Ovary (tissue), 10 donors: ENCODE measurements at places on chromosomes 2 and 18. TPM values are rescaled to one million over a fixed set of nuclear protein-coding genes. Genes with fewer than 3 reads are reported as not detected.
A peak's percentile ranks its signal among the peaks of the same experiment; 100 is the strongest.

Gene ESCO1
- total RNA-seq = 16.2 TPM

DNA sequence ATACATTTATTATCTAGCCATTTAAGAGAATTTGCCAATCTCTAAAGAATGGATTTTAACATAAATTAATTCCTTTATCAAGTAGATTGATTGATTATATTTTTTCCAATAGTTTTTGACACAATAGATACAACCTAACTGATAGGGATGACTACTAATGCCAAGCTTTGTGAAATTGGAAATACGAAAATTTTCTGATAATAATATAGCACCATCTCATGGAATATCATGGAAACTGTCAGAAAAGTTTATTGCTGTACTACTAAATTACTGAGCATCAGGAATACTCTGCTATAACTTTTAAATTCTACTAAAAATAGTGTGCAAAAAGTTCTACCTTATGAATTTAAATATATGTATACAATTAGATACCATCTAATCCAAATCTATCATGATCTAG, 101.8 kb upstream of the MAP2 start:
- H3K27me3 ChIP-seq = no peaks in the 10 kb centered on the region
- H3K4me3 ChIP-seq = no peak overlapping the region
- DNase-seq = no peak

DNA sequence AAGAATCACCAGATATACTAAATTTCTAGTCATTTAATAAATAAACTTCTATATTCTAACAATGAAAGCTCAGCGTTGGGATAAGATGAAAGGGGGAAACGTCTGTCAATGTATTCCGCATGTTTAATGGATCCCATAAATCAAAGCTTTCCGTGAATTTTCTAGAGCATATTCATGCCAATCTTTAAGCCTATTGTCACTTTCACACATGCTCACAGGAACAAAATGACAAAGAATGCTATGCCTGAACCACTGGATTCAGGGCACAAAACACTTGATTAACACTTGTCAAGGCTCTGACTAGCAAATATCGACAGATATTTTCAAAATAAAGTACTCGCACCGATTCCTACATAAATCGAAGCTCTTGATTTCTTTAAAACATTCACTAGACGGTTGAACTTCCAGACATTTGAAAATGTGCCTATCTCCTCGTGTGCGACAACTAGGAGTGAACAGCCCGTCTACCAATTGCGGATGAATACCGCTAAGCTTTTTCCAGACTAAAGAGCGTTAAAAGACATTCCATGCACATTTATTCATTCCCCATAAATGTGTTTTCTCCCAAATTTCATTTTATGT, 1.8 kb downstream of the TLK1 start:
- H3K36me3 ChIP-seq = no peaks in the 10 kb centered on the region
- H3K27me3 ChIP-seq = no peaks in the 10 kb centered on the region
- peaks cover 1% of the 10 kb centered on the region for H3K4me1 ChIP-seq
- no peak overlapping the region for H3K27ac ChIP-seq

DNA sequence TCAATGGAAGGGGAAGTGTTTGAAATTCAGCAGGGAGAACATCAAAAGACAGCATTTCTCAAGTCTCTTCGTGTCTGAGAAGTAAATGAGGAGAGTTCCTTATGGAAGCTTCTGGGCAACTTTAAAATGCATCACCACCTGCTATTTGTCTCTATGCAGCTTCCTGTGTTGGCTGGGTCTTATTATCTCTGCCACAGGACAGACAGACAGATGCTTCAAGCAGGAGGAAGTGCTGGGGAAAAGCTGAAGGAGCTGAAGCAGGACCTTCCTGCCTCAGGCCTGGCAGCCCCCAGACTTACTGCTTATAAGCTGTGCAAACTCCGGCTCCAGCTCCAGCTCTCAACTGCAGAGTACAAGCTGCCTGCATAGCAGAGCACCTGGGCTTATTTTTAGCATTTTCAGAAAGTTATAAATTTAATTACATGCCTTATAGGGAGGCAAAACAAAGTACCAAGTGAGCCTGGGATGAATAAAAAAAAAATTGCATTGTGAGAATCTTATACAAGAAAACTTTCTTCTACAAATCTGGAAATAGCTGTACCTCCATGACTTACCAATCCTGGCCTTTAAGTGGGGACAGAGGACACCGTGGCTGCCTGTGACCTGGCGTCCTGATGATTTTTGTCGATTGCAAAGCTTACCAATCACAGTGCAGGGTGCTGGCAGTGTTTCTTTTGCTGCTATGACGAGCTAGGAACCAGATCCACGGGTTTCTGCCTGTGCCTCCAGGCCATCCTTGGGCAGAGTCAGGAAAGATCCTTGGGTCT, 206.3 kb downstream of the SEPTIN10 start:
- H3K4me3 ChIP-seq = no peak overlapping the region
- H3K27me3 ChIP-seq = no peaks in the 10 kb centered on the region
- H3K4me1 ChIP-seq = no peaks in the 10 kb centered on the region

- H3K36me3 ChIP-seq = no peaks in the 10 kb centered on the region
- H3K4me3 ChIP-seq = no peak overlapping the region
- H3K27me3 ChIP-seq = no peaks in the 10 kb centered on the region
- peaks cover 10% of the 10 kb centered on the region for H3K4me1 ChIP-seq
- DNase-seq = no peak
- no peak overlapping the region for H3K27ac ChIP-seq
These were observed 211.3 kb upstream of the APCDD1 start for GRCh38 chr18:10242936-10243680.

Gene CD28
- total RNA-seq = 1.0 TPM

GRCh38 chr2:152655880-152656279, 61.4 kb downstream of the PRPF40A start:
- H3K27me3 ChIP-seq = no peaks in the 10 kb centered on the region
- no peak overlapping the region for H3K4me3 ChIP-seq
- H3K27ac ChIP-seq = no peak overlapping the region
- no peaks in the 10 kb centered on the region for H3K36me3 ChIP-seq
- no peak for DNase-seq

DNA sequence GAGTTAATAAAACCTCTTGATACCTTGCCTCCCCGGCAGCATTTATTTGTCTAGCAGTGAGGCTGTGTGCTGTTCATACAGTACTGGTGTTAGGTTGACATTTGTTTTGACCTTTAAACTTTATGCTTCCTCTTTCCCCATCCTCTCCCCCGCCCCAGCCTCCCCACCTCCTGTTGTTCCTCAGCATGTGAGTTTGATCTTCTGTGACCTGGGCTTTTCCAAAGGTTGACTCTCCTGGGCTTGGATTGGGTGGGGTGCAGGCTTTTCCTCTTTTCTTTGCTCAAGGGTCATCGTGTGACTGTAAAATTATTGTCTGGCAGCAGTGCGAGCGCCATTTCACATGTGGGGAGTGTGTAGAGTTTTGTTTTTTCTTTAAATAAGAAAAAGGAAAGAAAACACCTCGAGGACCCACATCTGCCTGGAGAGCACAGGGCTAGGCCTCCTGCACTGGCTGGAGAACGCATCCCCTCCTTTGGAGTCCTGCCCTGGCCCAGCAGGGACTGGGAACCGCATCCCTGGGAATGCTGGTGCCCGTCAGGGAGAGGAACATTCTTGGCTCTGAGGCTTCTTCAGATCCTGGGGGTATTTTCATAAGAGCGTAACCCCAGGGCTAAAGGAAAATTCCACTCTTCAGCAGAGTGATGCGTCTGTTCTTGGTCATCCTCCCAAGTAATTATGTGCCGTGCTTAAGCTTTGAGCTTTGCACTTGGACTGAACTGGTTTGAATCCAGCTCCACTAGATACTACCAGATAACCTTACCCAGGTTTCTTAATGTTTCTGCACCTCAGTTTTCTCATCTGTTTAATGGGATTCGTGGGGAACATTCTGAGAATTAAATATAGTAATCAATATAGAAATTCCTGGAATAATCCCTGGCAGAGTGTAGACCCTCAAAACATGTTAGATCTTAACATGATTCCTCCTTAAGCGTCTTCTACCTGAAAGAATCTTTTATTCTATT, 91.5 kb downstream of the SETBP1 start:
- peaks cover 16% of the 10 kb centered on the region for H3K4me1 ChIP-seq
- no peaks in the 10 kb centered on the region for H3K27me3 ChIP-seq
- no peak overlapping the region for H3K4me3 ChIP-seq
- H3K36me3 ChIP-seq = no peaks in the 10 kb centered on the region
- no peak for DNase-seq

Gene PLB1
- total RNA-seq = 2.7 TPM

Gene CDH20
- total RNA-seq = under 0.01 TPM

DNA sequence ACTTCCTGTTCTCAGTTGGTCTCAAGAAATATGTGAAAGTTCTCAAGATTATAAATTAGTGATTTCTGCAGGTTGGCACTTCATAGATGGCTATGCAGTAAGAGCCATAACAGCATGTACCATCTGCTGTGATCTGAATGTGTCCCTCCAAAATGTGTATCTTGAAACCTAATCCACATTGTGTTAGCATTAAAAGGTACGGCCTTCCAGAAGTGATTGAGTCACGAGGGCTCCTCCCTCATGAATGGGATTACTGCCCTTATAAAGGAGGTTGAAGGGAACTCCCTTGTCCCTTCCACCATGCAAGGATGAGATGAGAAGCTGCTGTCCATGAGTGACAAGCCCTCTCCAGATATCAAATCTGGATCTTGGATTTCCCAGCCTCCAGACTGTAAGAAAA, 45.0 kb downstream of the METTL4 start:
- H3K36me3 ChIP-seq = no peaks in the 10 kb centered on the region
- DNase-seq = no peak
- no peak overlapping the region for H3K4me3 ChIP-seq
- H3K4me1 ChIP-seq = no peaks in the 10 kb centered on the region

Gene POTEI
- not detected for total RNA-seq

GRCh38 chr2:41116106-41116797, 664.4 kb upstream of the SLC8A1 start:
- H3K4me1 ChIP-seq = no peaks in the 10 kb centered on the region
- no peak overlapping the region for H3K27ac ChIP-seq
- no peak for DNase-seq
- H3K36me3 ChIP-seq = no peaks in the 10 kb centered on the region

Gene CRYGD
- 7.2 TPM for total RNA-seq

DNA sequence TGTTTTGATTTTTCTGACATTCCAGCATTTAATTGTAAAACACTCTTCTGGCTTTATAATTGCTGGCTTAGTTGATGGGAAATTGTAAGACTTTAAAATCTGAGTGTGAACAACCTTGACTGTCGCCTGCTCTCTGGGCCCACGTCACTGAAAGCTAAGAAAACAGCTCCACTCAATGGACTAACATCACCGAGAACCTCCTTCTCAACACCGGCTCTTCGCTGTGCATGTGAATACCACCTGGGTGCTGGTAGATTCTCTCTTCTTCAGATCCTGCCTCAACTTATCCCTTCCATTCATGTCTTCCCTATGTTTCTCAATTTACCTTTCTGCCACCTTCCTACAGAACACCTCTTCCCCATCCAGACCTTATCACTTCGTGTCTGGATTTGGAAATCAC, 523.1 kb upstream of the ID2 start:
- no peak for DNase-seq
- H3K36me3 ChIP-seq = no peaks in the 10 kb centered on the region
- H3K4me1 ChIP-seq = no peaks in the 10 kb centered on the region
- no peaks in the 10 kb centered on the region for H3K27me3 ChIP-seq

DNA sequence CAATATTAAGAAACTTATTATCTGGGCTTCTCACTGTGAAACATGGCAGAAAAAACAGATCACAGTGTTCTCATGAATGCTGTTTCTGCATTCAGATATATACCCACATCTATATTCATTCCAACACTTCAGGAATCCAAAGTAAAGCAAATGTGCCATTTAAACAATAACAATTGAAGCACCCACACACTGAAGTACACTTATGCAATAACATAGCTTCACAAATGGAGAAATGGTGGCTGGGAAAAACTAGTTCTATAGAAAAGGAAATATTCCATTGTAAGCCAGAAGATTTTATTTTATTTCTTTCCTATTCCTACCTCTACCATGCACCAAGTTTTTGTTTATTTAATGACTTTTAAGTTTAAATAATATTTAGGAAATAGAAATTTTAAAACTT, 111.9 kb downstream of the DPP4 start:
- H3K27me3 ChIP-seq = no peaks in the 10 kb centered on the region
- H3K27ac ChIP-seq = no peak overlapping the region
- no peak for DNase-seq
- H3K4me1 ChIP-seq = no peaks in the 10 kb centered on the region
- H3K36me3 ChIP-seq = no peaks in the 10 kb centered on the region

DNA sequence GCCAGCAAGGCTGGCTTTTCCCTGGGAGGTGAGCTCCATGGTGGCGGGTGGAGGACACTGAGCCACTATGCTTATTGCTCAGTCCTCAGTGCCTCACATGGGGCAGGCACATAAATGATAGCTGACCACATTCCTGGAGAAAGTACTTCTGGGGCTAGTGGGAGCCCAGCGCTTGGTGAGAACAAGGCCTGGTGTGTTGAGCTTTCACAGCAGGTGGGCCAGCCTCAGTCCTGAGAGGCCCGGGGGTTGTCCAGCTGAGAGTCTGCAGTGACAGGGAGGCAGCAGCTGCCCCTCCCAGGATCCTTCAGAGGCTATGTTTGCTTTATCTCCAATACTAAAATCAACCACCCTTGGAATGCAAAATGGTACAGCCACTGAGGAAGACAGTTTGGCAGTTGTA, 217.7 kb downstream of the ZBTB7C start:
- no peaks in the 10 kb centered on the region for H3K36me3 ChIP-seq
- peaks cover 16% of the 10 kb centered on the region for H3K4me1 ChIP-seq
- no peak overlapping the region for H3K4me3 ChIP-seq
- no peak for DNase-seq
- H3K27ac ChIP-seq = no peak overlapping the region

Gene FAM124B
- total RNA-seq = 0.56 TPM

DNA sequence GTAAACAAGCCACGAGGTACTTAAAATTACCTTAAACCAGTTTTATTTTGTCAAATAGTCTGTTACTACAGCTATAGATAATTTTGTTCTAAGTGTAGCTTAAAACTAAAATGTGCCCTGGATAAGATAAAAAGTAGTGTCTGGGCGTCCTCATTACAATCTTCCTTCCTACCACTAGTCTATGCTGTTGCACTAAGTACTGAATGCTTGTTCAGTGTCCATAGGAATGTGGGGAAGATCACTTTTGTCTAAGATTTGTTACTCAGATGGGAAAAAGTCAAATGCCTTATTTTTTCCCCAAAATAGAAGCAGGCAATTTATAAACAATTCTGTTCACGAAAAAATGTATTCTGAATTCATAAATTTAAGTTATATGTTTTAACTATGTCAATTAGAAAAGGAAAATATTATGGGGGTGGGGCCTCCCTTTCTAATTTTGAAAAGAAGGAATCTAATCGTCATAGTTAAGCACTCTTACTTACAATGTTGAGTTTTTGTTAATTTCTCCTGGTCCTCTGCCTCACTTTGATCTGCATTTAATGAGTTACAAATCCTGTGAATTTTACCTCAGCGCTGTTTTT, 140.4 kb upstream of the VRK2 start:
- H3K36me3 ChIP-seq = no peaks in the 10 kb centered on the region
- no peaks in the 10 kb centered on the region for H3K4me1 ChIP-seq
- H3K4me3 ChIP-seq = no peak overlapping the region
- no peak overlapping the region for H3K27ac ChIP-seq
- DNase-seq = no peak

Gene FBLN7
- 0.36 TPM for total RNA-seq

Gene NGEF
- 0.65 TPM for total RNA-seq

Gene SERPINB7
- not detected for total RNA-seq

Gene IGFBP5
- total RNA-seq = 2,906 TPM

Gene DPP10
- total RNA-seq = 5.9 TPM

GRCh38 chr2:130851624-130852382, 15.1 kb downstream of the ARHGEF4 start:
- H3K4me1 ChIP-seq = no peaks in the 10 kb centered on the region
- H3K4me3 ChIP-seq = no peak overlapping the region
- H3K36me3 ChIP-seq = no peaks in the 10 kb centered on the region
- no peaks in the 10 kb centered on the region for H3K27me3 ChIP-seq

Gene ACVR1C
- 8.7 TPM for total RNA-seq

Gene TUBA3E
- total RNA-seq = 1.3 TPM

- DNase-seq = no peak
- peaks cover 12% of the 10 kb centered on the region for H3K4me1 ChIP-seq
- H3K27ac ChIP-seq = peak overlapping the region; percentile 53
These were observed 185.2 kb upstream of the APCDD1 start for GRCh38 chr18:10269261-10269660.
